Stimulated activated CD8-positive, alpha-beta memory T cell treated with anti-CD3 and anti-CD28 coated beads, Interleukin-4, amount 100 ng/mL, for 1 hour (primary cell): ENCODE measurements at places on chromosomes 2 and 18.

DNA sequence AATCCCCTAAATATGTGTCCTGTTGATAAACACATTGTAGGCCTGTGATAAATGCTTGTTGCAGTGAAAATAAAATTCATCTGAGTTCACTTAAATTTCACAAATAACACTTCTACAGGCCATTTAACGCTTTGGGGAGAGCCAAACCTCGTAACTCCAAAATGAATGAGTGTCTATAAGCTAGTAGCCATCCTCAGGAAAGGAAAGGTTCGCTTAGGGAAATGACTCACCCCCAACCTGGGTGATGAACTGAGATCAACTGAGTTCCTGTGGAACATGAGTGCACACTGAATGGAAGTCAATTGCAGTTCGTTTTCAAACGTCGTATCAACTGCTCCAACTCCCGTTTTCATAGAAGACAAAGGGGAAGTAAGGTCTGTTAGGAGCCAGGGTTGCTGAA, 527.6 kb upstream of the ID2 start:
- no peak for DNase-seq

DNA sequence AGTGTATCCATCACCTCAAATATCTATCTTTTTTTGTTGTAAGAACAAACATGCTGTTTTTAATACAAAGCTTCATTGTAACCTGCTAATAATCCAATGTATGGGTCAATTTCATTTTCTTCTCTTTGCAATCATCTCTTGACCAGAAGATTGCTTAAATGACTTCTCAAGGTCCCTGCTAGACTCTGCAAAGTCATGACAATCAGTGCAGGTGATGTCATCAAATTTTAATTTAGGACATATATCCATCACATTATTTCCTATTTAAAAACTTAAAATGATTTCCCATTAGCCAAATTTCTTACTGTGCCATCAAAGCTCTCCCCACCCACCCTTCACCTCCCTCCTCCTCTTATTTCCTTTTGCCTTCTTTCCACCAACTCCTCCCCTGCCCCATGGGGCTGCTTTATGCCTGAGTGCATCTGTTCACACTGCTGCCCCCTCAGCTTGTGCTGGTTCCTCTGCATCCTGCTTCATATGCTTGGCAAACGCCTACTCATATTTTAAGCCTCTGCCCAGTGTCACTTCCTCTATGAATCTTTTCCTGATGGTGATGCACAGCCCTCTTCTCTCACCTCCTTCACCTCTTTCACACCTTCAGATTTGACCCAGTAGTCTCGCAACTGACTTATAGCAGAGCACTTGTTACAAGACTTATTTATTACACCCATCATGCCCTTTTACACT, 20.3 kb downstream of the PLEK start:
- DNase-seq: no peak

GRCh38 chr2:45404807-45405297, 206.2 kb downstream of the SRBD1 start:
- no peak for DNase-seq

GRCh38 chr2:219455581-219455980, 20.9 kb downstream of the SPEG start:
- DNase-seq: no peak

GRCh38 chr2:149087751-149088150, 49.3 kb downstream of the LYPD6B start:
- no peak for DNase-seq

- DNase-seq: no peak
Measured at GRCh38 chr2:29663268-29663667, 258.1 kb downstream of the ALK start.

- no peak for DNase-seq
Measured at GRCh38 chr2:234655706-234656105, 158.8 kb upstream of the ARL4C start.

DNA sequence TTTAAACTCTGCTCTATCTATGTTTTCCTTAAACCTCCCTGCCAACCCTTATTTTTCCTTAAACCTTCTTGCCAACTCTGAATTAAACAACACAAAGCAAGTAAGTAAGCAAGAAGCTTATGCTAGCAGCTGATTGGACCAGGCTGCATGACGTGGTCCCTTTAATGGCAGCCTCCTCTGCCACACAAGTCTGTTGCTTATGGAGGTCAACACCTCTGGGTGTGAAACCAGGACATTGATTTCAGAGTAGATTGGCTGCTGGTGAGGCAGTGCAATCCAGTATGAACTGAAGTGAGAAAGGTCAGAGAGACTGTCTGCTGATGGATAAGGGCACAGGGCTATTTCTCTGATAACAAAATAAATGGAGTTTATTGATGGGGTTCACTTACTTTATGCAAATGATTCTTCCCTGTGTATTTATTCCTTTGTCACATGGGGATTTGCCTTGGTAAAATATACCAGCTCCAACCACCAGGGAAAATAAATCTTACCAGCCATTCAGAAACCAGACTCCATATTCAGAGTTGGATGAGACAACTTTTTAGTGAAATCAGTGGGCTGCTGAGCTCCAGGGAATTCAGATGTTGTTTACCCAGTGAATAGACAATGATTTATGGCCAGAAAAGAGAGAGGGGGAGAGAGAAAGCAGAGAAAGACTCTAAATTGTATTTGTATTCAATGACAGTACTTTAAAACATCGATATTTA, 112.2 kb upstream of the NCKAP5 start:
- DNase-seq: no peak

- no peak for DNase-seq
Measured at GRCh38 chr18:42183746-42184145, 228.7 kb downstream of the PIK3C3 start.

DNA sequence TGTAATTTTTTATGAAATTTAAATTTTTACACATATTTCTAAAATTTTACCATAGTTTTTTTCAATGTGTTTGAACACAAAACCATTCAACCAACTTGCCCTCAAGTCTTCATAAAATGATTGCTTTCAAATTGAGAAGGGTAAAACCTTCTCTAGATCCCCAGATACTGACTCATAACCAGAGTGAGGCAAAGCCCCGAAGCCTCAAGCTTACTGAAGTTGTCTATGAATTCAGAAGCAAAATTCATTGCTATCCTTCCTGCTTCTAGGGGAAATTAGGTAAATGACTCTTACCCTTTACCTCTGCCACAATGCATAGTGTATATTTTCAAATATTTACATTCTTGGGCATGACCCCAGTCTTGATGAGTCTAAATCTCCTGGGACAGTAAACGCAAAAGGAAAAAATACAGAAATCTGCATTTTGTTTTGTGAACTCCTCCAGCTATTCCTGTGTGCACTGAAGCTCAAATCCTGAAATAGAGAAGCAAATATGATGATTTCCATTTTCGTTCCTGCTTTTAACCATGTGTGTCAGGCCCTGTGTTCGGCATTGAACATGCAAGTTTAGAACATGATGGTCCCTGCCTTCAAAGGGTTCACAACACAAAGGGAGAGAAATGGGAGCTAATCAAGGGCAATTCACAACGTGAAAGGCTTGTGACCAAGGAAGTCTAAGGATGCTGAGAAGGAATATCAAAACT, 246.3 kb downstream of the SUCLG1 start:
- DNase-seq: no peak

GRCh38 chr18:250685-251084, 17.2 kb downstream of the THOC1 start:
- DNase-seq: no peak

DNA sequence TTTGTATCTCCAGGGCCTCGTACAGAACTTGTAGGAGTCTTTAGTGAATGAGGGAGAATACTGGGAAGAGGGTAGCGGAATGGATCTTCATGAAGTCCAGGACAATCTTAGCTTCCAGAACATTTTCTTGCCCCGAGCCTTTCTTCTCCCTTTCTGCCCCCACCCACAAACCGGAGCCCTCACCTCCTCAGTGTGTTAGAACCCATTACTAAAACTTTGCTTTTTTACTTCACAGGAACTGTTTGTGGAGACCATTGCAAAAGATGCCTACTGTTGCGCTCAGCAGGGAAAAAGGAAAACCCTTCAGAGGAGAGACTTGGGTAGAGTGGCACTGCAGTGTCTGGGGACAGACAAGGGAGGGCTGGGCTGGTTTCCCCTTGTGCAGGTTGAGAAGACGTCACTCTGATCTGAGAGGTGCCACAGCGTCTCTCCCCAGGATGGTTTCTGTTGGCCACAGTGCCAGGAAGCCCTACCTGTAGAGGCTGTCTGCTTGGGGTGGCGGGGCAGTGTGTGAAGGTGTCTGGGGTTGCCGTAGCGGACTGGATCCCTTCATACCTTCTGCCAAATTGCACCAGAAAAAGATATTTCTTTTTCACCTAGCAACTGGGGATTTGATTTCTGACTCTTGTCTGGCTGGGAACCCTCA, 786 bp downstream of the POLE4 start:
- no peak for DNase-seq

- no peak for DNase-seq
Measured at GRCh38 chr18:11500153-11501122, 109.0 kb upstream of the SLC35G4 start.

DNA sequence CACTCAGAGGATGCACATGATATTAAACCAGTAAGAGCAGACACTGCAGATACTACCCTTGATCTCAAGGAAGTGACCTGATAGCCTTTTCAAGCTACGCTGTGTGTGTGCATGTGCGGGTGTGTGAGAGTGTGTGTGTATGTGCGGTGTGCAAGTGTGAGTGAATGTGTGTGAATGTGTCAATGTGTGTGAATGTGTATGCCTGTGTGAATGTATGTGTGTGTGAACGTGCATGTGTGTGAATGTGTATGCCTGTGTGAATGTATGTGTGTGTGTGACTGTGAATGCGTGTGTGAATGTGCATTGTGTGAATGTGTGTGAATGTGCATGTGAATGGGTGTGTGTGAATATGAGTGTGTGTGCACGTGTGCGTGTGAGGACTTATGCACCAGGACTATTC, 53.8 kb downstream of the KCNG2 start:
- no peak for DNase-seq

DNA sequence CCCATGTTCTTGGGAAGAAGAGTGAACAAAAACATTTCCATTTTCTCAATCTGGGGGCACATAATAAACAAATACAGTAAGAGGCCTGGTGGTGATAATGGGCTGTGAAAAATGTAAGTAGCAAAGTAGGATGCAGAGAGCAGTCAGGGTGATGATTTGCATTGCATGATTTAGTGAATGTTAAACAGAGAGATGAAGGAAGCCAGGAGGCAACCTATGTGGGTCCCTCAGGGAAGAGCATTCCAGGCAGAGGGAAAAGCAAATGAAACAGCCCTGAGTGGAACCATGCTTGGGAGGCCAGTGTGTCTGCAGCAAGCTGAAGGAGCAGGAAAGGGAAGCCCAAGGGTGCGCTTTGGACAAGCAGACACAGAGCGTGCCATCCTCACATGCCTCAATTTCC, 5.4 kb downstream of the VIT start:
- no peak for DNase-seq

DNA sequence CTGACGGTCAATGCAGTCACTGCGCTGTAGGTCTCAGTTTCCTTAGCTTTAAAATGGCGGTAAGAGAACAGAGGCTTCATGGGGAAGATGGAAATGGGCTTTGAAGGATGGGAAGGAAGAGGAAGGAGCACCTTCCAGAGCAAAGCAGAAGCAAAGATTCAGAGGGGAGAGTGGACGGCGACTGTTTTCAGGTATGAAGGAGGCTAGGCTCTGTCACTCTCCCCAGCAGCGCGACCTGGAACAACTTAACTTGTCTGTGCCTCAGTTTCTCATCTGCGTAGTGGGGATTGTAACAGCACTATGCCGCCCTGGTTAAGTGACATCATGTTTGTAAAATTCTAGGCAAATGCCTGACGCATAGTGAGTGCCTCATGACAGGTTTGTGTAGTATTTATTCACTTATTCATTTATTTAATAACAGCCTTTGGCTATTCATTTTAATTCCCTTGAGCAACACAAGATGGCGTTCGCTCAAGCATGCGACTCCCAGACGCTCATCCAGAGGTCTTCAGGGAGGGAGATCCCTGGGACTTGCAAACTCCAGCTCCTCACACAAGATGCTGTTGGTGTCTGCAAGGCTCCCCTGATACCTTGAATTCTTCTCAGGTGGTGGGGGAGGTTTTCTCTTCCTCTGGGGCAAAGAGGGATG, 336.3 kb downstream of the DYSF start:
- no peak for DNase-seq

- no peak for DNase-seq
Measured at GRCh38 chr2:20796374-20796791, 26.5 kb downstream of the LDAH start.

DNA sequence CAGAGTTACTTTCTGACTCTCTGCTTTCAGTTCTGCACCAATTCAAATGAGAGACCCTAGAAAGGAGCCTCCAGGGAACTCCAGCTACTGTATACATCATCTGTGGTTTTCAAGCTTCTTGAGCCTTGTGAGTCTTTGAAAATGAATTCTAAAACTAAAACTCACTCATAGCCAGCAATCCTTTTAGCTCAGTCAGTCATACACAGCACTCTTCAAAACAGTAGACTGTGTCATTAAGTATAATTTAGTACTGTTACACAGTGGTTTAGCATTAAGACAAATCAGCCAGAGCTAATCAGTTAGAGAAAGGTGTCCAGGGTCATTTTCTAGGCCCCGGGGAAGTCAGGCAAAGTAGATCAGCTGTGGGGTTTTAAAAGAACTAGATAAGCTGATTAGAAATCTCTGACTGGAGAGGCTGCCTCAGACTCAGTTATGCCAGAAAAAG, 322.1 kb upstream of the THUMPD2 start:
- DNase-seq: no peak

GRCh38 chr2:86646865-86647264, 23.2 kb upstream of the RNF103 start:
- DNase-seq: no peak

GRCh38 chr2:18520451-18521425, 39.7 kb downstream of the RDH14 start:
- peak; percentile 60 for DNase-seq

- no peak for DNase-seq
Measured at GRCh38 chr2:8059255-8059654, 622.6 kb upstream of the ID2 start.

DNA sequence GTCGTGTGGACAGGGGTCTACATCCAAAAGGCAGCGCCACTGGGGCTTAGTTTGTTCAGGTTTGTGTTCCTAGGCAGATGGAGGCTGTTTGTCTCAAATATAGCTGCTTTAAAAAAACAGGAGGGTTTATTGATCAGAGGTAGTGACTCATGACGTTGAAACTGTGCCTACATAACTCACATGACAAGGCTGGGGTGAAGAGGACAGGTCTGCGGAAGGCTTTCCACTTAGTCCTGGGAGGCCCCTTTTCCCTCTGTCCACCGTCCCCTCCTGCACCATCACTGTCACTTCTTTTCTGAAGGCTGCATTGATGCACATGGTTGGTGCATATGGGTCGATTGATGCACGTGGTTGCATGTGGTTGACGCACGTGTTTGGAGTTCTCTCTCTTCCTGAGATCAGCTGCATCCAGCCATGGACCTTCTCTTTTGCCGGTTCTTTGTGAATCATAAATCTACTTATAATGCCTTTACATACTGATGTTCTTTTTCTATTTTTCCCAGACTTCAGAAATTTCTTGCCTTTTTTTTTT, 10.9 kb downstream of the SH3RF3 start:
- no peak for DNase-seq

- DNase-seq: no peak
Measured at GRCh38 chr2:120238728-120239487, 13.7 kb upstream of the RALB start.

GRCh38 chr2:237122214-237122666, 36.6 kb downstream of the COPS8 start:
- DNase-seq: no peak

- DNase-seq: peak; percentile 19
Measured at GRCh38 chr2:152730591-152731333, 12.3 kb downstream of the ARL6IP6 start.

GRCh38 chr2:177667626-177668025, 275.1 kb downstream of the AGPS start:
- DNase-seq: no peak
